ENCODE measurements at places on chromosomes 2 and 18.

DNA sequence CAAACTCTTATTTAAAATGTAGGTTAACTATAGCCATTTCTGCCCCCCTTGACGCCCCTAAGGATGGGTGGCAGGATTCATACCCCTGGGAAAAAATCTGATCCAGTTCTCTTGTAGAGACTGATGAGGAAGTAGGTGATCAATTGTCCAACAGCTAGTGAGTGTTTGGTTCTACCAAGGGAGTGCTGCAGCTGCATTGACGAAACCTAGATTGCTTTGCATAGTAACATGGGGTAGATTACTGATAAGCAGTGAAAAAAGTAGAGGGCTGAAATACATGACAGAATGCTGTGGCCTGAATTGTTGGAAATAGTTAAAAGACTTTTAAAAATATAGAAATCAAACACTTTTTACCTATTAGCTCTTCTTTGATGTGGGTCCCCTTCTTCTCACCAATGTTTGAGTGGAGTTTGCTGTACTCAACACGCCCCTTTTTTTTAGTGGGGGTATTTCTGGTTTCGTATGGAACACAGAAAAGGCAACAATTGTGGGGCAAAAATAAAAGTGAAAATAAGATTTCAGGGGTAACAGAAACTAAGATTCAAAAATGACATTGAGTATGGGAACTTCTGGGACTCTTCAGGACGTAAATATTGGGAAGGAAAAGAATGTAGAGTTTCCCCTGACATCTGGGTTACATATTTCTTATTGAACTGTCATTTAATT lies 66.2 kb downstream of the MAIP1 start:
- no peak for DNase-seq

- no peak for DNase-seq
Measured at GRCh38 chr2:134220344-134220974, 33.4 kb upstream of the MGAT5 start.

- no peak for DNase-seq
Measured at GRCh38 chr18:74589021-74589420, 8.6 kb upstream of the ZNF407 start.

DNA sequence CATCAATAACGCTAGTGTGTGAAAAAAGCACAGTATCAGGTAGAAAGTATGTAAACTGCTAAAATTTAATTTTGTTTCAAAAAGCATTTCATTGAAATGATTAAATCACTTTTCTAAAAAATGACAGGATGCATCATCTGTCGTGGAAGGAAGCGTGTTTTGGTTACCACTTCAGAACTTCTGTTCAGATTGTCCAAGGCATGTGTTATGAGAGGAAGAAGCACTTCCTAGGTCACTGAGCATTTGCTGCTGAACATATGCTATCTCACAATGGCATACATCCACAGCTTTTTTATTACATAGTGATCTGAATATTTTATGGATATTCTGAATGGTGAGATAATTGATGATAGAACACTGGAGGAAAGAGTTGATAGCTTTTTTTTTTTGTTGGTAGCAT lies 737.5 kb downstream of the SATB2 start:
- no peak for DNase-seq

- DNase-seq, result peak; percentile 61
Measured at GRCh38 chr2:19607931-19608771, 249.7 kb upstream of the OSR1 start.

DNA sequence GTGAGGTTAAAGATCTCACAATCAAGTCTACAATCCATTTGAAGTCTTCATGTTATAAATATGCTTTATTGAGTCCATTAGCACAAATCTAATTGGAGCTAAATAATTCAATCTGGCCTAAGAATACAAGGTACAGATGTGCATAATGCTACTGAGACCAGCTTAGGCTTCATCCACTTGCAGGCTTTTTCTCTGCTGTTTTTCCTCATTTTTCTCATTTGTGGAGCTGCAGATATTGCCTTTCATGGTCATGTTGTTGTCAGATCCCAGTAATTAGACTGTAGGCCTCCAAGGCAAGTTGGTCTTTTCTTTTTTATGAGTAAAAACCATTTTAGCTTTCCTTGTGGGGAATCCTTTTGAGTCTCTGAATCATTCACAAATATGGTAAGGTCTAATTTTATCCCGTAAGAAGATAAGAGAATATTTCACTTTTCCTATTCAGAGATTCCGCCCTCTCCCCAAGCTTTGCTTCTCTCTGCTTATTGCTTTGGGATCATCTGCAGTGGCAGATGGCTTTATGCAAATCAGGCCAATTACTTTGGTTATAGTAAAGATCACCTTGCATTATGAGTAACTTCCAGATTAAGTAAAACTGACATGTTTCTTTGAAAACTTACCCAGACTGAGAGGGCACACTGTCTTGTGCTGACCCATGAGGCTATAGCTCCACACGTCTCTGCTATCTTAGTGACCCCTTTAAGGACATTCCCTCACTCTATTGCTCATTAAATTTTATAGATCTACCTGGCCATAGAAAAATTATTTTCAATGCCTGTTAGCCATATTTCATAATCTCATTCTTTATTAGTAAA lies 80.9 kb downstream of the MGAT5 start:
- no peak for DNase-seq

GRCh38 chr2:1945819-1946218 lies 201.5 kb upstream of the PXDN start:
- DNase-seq, result no peak

DNA sequence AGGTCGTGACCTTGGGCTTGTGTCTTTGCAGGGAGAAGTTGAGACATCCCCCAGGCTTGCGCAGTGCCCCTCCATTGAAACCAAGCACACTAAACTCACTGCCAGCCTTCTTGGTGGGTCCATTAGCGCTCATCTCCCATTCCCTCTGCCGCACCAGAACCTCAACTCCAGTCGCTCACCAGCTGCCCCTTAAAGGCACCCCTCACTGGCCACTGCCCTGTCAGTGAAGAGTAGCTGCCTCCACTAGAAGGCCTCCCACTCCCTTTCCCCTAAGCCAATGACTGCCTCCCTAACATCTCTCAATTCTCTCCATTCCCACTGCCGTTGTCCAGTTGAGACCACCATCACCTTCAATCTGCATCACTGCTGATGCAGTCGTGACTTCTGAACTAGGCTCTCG lies 114.8 kb upstream of the EPC2 start:
- DNase-seq, result no peak

GRCh38 chr2:163800951-163801381 lies 65.2 kb upstream of the FIGN start:
- DNase-seq, result no peak

Data from fibroblast of the conjunctiva (primary cell).